Mucosa of gallbladder (tissue), 1 donor: ENCODE measurements at places on chromosomes 3 and 15. TPM values are rescaled to one million over a fixed set of nuclear protein-coding genes. Genes with fewer than 3 reads are reported as not detected.

The PIGZ gene
- total RNA-seq: 7.5 TPM

The FANCD2OS gene
- total RNA-seq: not detected

The SFMBT1 gene
- total RNA-seq: 22.0 TPM

The CNTN6 gene
- total RNA-seq: not detected

The PCOLCE2 gene
- total RNA-seq: 2.8 TPM

The LRRC57 gene
- total RNA-seq: 22.5 TPM

The CACNA1D gene
- 39.2 TPM for total RNA-seq

The CORO2B gene
- total RNA-seq: 2.9 TPM

The LOXL1 gene
- 20.2 TPM for total RNA-seq

The DNAH1 gene
- 13.8 TPM for total RNA-seq

The HRG gene
- total RNA-seq: 0.49 TPM

The HRH1 gene
- total RNA-seq: 5.6 TPM

The HCN4 gene
- 1.3 TPM for total RNA-seq

The CPEB1 gene
- 4.8 TPM for total RNA-seq

The GOLGA6L7 gene
- not detected for total RNA-seq

The AGBL1 gene
- total RNA-seq: not detected

The CTXND1 gene
- 0.09 TPM for total RNA-seq

The ANKRD34C gene
- total RNA-seq: not detected

The CD276 gene
- 51.9 TPM for total RNA-seq

The CHST14 gene
- total RNA-seq: 15.8 TPM

The CX3CR1 gene
- 22.6 TPM for total RNA-seq

The TEX9 gene
- 12.8 TPM for total RNA-seq

The SKOR1 gene
- total RNA-seq: 0.43 TPM

The CP gene
- 2.0 TPM for total RNA-seq

The CCR2 gene
- total RNA-seq: 4.1 TPM

The ZNF80 gene
- 0.17 TPM for total RNA-seq

The BNC1 gene
- total RNA-seq: not detected

The SHF gene
- 10.4 TPM for total RNA-seq

The GORASP1 gene
- total RNA-seq: 84.3 TPM

The GLT8D1 gene
- 55.0 TPM for total RNA-seq

The NANOGP8 gene
- 0.46 TPM for total RNA-seq

The METTL6 gene
- total RNA-seq: 13.1 TPM

The C3orf20 gene
- not detected for total RNA-seq

The CCRL2 gene
- total RNA-seq: 9.1 TPM

The ZNF774 gene
- 18.4 TPM for total RNA-seq

The OIP5 gene
- 1.8 TPM for total RNA-seq

The CYP1A2 gene
- 0.14 TPM for total RNA-seq

The CSPG5 gene
- 0.58 TPM for total RNA-seq

The REC114 gene
- not detected for total RNA-seq

The FSIP1 gene
- total RNA-seq: 0.81 TPM

The LARP6 gene
- 23.5 TPM for total RNA-seq

The TMEM158 gene
- 14.6 TPM for total RNA-seq

The PLEKHO2 gene
- 31.5 TPM for total RNA-seq

The SYNPR gene
- not detected for total RNA-seq

The GRM2 gene
- 0.29 TPM for total RNA-seq

The TMEM44 gene
- total RNA-seq: 20.2 TPM
